ENCODE measurements at places on chromosomes 11 and 22. TPM values are rescaled to one million over a fixed set of nuclear protein-coding genes. Genes with fewer than 3 reads are reported as not detected.

Gene APOL5
- total RNA-seq = not detected

DNA sequence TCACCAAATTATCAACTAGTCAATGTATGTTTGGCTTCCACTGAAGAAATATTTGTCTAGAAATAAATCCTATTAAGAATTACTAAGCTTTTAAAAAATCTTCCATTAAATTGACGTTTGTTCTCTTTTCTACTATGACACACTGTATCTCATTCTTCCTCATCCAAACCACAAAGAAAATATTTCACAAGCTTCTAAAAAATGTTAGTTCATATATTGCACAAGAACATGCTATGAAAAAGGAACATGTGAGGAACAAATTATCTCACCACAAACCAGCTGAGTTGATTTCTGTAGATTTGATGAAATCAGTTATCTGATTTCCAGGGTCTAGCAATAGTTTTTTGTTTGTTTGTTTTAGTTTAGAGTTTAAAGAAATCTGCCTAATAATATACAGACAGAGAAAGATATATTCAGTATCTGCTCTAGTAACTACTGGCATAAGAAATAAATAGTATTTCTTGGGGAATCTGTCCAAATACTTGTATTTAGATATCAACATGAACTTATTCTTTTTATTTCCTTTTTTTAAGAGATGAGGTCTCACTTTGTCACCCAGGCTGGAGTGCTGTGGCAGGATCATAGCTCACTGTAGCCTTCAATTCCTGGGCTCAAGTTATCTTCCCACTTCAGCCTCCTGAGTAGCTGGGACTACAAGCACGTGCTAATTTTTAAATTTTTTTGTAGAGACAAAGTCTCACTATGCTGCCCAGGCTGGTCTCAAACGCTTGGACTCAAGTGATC lies 161.7 kb downstream of the ATG16L2 start:
- DNase-seq = no peak

GRCh38 chr11:69667619-69668604 lies 7.2 kb downstream of the LTO1 start:
- no peak for DNase-seq

DNA sequence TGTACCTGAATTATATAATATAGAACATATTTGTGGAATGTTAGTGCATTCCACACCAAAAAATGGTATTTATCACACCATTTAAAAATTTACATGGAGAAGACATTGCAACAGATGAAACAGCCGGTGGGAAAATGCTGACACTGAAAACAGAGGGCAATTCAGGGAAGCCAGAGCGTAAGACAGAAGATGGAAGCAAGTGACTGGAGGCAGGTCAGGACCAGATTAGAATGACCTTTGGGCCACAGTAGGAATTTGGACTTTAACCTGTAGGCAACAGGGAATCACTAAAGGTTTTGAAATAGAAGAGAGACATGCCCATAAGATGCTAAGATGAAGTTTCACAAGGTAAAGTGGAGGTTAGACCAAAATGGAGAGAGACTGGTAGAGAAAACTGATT lies 60.5 kb downstream of the METTL15 start:
- DNase-seq = no peak

DNA sequence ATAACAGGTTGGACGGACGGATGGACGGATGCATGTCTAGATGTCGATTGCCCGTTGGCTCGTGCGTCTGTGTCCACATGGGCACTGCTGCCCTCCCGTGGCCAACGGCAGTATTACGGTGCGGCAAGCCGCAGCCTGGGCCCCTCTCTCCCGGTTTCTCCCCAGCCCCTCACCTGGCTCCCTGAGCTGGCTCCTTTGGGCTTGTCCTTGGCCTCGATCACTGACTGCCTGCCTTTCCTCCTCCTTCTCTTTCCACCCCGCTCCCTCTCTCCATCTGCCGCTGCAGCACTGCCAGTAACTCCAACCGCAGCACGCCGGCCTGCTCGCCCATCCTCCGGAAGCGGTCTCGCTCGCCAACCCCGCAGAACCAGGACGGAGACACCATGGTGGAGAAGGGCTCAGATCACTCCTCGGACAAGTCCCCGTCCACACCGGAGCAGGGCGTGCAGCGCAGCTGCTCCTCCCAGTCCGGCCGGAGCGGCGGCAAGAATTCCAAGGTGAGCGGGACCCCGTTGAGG lies 77.3 kb downstream of the SCN3B start:
- DNase-seq = no peak

Gene PARVA
- 30.2 TPM for total RNA-seq

Gene TRPM5
- total RNA-seq = not detected

Gene PGGHG
- 7.8 TPM for total RNA-seq

DNA sequence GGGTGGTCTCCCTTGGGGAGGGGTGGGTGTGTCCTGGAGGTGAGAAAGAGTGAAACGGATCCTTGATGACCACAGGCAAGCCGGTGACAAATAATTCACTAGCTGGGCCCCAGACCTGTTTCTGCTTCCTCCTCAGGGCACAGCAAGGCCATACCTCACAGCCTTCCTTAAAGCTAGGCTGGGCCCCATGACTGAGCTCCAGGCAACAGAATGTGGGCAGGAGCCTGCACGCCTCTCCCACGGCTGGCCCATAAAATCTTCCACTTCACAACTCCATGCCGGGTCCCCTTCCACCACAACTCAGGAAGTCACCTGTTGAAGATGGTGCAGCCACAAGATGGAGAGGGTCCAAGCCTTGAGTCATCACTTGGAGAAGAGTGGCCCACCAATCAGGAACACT lies 23.9 kb downstream of the SLC22A12 start:
- DNase-seq = no peak

Gene ARHGAP32
- 4.2 TPM for total RNA-seq

- DNase-seq = no peak
These were observed 45.3 kb upstream of the CCDC34 start for GRCh38 chr11:27408246-27408800.

Gene IRAG1
- not detected for total RNA-seq

Gene BTBD10
- 54.5 TPM for total RNA-seq

DNA sequence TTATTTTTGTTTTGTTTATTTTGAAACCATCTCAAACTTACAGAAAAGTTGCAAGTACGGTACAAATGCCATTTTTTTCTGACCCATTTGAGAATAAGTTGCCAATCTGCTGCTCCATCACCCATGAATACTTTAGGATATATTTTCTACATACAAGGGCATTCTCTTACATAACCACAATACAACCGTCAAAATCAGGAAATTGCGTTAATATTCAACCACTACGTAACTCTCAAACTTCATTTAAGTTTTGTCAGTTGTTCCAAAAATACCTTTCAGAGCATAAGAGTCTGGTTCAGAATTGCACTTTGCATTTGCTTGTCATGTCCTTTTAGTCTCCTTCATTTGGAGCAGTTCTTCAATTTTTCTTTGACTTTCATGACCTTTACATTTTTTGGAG lies 194.3 kb upstream of the BDNF start:
- DNase-seq = no peak

GRCh38 chr22:41831383-41831782 lies 1.5 kb upstream of the SREBF2 start:
- DNase-seq = no peak

DNA sequence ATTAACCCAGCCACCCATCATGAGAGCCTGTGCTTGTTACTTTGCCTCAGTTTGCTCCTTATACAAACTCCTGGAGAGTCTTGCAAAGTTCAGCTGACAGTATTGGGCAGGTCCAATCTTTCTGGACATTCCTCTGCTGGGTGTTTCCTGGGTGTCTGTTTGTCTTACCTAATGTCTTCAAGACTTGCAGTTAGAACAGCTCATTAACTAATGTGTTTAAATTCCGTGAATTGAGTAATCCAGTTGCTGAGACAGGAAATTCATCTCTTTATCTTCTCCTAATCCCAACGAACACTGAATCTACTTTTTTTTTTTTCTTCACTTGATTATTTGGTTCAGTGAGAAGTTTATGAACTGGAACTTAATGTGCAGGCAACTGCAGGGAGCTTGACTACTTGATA lies 20.6 kb downstream of the BCO2 start:
- peak; percentile 60 for DNase-seq

DNA sequence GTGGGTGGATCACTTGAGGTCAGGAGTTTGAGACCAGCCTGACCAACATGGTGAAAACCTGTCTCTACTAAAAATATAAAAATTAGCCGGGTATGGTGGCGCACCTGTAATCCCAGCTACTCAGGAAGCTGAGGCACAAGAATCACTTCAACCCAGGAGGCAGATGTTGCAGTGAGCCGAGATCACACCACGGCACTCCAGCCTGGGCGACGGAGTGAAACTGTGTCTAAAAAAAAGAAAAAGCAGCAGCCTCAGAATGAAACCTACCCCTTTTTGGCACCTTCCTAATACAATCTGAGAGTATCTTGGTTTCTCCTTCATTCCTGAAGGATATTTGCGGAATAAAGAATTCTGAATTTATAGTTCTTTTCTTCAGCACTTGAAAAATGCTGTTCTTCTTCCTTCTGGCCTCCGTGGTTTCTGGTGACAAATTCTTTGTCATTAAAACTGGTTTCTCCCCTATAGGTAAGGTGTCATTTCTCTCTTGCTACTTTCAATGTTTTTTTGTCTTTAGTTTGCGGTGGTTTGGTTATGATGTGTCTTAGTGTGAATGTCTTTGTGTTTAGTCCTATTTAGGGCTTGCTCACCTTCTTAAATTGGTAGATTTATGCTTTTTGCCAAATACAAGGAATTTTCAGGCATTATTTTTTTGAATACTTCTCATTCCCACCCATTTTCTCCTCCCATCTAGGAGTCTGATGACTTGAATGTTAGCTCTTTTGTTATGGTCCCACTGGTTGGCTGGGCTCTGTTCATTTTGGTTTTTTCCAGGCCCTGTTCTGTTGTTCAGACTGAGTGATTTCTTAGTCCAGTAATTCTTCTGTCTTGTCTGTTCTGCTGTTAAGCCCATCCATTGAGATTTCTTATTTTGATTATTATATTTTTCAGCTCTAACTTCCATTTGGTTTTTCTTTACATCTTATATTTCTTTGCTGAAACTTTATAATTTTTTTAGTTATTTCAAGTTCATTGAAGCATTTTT lies 15.4 kb downstream of the ASRGL1 start:
- no peak for DNase-seq

DNA sequence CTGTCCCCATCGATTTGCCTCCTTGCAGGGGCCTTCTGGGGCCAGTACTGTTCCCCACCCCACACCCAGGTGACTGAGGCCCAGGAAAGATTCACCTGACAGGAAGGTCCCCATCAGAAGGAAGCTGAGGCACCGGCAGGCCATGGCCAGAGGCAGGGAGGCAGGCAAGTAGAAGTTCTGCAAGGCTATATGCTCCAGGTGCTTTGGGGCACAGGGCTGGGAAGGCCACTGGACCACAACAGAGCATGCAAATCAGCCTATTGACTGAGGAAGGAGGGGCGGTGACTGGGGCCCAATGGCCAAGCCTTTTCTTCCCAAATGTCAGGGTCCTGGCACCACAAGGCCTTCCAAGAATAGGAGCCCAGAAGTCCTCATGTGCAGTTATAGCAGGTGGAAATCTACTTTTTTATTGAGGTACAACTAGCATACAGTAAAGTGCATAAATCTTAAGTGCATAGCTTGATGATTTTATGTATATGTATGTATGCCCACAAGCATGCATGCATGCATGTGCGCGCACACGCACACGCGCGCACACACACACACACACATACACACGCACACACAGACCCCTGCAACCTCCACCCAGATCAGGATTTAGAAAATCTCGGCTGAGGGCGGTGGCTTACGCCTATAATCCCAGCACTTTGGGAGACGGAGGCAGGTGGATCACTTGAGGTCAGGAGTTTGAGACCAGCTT lies at the start of gene VPREB3:
Gene VPREB3 (minus strand): TSS at position 206 of the 700 bp plus-strand sequence. CDS start 62 bp downstream, at position 144.
- no peak for DNase-seq

DNA sequence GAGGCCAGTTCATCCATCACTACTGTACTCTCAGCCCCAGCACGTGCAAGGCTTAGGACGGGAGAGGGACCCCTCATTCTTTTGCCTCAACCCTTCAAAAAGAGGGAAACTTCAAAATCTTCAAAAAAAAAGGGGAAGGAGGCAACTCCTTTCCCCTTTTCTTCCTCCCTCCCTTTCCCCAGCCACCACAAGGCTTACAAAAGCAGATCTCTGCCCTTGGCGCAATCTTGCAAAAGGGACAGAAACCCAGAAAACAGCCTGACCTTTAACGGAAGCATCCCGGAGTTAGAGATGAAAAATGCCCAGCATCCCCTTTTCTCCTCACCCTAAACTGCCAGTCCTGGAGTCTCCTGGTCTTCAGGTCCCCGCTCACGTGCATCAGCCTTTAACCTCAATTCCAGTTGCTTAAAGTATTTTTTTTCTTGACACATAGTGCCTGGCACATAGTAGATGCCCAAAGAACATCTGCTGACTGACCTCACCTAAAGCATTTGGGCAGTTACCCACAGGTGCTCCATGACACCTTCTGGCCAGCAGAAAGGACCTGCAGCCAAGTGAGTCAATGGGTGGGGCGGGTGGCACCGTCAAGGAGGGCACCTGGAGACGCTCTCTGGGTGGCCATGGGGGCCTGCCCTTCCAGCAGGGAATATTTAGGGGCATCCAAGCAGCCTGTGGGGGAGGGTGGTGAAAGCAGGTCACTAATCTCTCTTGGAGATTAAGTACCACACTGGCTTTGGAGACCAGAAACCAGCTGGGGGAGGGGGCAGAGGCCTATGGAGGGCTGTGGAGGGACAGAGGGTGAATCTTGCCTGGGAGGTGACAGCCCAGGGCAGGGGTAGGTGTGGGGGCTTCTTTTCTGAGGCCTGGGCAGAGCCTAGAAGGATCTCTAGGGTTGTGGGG lies 16.3 kb downstream of the NECTIN1 start:
- no peak for DNase-seq

Measured in epithelial cell of proximal tubule (primary cell).